ENCODE measurements at places on chromosomes 2 and 18.

- DNase-seq = no peak
These were observed 90.1 kb downstream of the TWIST2 start for GRCh38 chr2:238938003-238938400.

DNA sequence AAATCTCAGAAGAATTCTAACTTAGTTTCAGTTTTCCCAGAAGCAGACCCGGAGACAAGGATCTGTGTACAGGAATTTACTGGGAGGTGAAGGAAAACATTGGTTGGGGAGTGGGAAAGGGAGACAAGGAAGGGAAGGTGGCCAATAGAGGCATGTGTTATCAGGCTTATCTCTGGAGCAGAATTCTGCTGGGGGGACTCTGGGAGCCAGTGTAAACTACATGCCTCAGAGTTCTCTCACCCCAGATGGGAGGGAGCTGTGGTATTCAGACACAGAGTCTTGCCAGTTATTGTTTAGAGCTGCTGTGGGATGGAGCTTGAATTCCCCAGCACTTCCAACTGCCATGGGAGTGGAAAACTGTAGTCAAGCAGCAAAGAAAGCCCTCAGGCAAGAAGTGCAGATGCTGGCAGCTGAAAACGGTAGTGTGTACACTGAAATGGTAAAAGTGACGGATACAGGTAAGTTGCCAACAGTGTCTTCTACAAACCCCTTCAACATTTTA lies 19.0 kb downstream of the DNPEP start:
- DNase-seq = no peak

- no peak for DNase-seq
These were observed 422.2 kb upstream of the MC4R start for GRCh38 chr18:60794802-60795201.

- no peak for DNase-seq
These were observed 267.9 kb downstream of the LPIN1 start for GRCh38 chr2:12014088-12014960.

GRCh38 chr2:65566617-65567016 lies 134.2 kb upstream of the SPRED2 start:
- no peak for DNase-seq

DNA sequence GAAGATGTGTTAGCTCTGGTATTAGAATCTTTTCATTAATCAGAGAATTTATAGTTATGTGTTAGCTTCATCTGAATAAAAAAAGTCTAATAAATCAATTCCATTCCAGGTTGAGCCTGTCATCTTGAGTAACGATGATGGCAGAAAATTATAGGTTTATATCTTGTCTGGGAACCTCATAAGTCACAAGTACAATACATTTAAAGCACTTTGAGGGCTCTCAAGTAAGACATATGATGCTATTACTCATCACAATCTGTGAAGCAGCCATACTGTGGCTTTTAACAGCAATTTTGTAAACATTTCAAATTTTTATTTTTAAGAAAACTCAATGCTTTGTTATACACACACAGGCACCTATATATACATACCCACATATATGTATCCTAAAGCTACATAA lies 484.1 kb upstream of the VRK2 start:
- no peak for DNase-seq

DNA sequence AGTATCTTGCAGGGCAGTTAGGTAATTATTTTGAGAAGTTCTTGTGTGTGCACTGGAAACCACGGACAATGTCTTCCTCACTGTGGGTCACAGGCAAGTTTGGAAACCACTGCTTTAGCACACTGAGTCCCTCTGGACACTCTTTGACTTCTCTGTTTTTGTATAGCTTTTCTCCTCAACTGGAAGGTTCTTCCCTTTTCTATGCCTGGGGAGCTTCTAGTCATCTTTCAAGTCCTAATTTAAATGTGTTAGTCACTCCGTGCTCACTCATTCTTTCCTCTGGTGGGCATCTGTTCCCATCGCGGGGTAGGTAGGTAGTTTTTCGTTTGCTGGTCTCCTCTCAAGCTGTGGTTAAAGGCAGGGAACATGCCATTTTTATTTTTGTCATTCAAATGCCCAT lies 32.1 kb downstream of the E2F6 start:
- no peak for DNase-seq

DNA sequence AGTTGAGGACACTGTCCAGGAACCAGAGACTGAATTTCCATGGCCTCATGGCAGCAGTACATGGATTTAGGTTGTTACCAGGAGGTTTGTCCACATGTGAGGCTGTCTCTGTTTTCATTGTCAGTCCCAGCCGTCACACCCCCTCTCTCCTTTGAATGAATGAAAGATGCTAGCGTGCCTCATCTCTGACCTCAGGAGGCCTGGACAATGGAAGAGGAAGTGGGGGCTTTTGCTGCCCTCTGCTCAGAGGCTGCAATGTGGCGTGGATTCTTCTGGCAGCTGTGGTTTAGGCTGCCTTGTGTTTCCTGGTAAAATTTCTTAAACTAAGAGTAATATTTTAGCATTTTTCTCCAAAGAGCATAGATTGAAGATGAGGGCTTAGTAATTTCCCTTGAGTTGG lies 47.5 kb downstream of the RAB31 start:
- no peak for DNase-seq

DNA sequence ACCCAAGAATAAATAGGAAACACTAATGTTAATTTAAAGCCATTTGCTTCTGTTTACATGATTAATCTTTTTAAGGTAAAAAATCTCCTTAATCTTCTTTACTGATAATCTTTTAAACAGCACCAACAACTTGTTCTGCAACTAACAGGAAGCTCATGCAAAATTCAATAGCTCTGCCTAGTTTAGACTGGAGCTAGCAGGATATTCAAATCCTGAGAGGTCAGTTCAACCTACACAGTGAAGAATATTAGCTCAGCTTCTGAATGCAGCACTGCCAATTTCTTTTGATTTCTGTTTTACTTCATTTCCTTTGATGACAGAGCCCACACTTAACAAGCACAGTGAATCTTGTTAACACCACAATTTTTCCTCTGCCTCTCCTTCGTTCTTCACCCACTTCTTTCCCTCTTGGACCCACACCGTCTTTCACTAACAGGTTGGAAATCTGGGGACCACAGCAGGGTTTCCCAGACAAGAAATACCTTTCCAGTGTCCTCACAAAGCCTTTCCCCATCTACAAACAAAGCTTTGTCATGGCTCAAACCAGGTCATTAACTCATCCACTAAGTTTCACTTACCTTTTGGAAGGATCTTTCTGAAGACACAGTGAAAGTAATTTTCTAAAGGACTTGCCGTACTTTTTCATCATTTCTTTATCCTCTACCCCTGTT lies 109.8 kb downstream of the STK39 start:
- no peak for DNase-seq

DNA sequence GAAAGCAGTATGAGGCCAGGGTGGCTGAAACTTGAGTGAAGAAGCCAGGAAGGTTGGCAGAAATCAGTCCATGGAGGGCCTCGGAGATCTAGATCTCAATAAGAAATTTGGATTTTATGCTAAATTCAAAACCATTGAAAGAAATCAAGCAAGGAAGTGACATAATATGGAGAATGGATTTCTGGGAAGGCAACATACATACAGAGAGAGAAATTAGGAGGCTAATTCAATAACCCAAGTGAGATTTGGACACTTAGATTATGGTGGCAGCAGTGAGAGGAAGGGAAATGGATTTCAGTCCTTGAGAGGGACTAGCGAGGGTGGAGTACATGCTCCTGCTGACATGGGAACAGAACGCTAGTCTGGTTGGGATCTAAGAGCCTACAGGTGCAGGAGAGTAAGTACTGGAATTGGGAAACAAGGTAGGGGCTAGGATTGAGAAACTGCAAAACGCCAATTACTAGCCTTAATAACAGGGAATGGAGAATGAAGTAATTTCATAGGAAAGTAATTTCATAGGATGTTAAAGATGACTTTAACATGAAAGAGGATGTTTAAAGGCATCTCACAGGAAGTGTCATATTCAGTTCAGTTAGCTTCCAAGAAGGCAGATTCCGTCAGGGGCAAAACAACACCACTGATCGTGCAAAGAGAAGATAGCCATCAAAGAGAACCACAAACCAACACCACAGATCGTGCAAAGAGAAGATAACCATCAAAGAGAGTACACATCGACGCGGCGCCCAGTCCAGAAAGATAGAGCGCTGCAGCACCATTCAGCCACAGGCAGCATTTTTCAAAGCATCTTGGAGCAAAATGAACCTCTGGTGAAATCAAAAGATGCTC lies 27.2 kb downstream of the CDKL4 start:
- no peak for DNase-seq

DNA sequence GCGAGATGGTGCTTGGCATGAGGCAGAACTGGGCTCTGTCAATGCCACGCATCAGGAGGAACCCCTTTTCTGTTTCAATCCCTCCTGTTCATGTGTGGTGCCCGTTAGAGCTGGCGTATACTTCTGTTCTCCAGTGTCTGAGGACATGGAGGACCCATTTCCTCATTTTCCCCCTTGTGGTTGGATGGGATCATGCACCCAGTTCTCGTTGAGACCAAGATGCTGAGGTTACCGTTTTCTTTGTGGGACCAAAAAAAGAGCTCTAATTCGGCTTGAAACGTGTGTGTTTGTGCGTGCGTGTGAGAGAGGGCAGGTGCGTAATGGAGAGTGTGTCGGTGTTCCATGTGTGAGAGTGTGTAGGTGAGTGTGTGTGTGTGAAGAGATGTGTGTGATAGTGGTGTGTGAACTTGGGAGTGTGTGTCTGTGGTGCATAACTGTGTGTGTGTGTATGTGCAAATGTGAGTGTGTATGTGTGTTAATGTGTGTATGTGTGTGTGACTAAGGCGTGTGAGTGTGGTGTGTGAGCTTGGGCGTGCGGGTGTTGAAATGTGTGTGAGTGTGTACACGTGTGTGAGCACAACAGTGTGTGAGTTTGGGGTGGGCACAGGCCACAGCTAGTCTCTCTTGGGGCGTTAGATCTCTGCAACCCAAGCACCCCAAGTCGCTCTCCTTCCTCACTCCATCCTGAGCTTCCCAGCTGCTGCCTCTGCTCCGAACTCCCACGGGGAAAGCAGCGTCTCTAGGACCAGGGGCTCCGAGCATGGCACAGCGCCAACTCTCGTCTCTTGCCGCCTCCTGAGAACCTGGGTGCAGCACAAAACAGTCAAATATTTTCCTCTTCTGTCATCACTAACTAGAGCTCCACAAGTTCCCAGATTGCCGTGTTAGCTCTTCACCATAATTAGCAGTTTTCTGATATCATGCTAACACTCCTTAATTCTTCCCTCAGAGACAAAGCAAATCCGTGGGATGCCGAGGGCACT lies 75.8 kb downstream of the LONRF2 start:
- no peak for DNase-seq

DNA sequence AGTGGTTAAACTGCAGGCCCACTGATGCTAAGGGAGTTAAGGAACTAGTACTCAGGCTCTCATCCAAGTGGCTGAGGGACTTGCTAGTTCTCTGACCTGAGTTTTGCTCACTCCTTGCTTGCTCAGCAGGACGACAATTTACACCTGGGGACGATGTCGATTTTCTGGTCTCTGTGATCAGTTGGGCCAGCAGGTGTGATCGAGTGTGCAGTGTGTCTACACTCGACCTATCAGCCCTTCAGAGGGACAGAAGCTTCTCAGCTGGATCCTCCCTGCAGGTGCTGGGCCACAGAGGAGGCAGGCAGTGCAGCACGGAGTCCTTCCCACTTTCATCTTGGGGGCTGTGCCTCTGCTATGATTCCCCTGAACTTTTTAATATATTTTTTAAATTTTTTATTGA lies 71.5 kb downstream of the KCNS3 start:
- no peak for DNase-seq

- peak; percentile 10 for DNase-seq
These were observed 152.0 kb downstream of the SRBD1 start for GRCh38 chr2:45458909-45459563.
